ENCODE measurements at places on chromosomes 4 and X. TPM values are rescaled to one million over a fixed set of nuclear protein-coding genes. Genes with fewer than 3 reads are reported as not detected.

DNA sequence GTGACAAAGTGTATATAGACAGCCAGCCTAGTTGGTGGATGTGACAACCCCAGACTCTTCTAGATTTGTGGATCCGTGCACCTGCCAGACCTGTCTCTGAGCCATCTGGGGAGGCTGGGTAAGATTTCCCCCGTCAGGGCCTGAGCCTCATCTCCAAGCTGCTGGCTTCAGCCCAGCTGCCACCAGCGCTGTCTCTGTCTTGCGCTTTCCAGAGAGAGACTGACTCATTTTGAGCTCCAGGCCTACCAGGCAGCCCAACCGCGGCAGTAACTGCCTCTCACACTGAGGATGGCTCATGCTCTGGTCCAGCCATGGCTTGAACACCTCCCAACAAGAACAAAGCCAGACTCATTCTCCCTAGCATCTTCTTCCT, 26.4 kb downstream of the NOP14 start:
- H3K4me1 ChIP-seq: peaks cover 26% of the 10 kb centered on the region
- H3K4me3 ChIP-seq: no peak overlapping the region
- H3K27ac ChIP-seq: no peak overlapping the region
- peaks cover 20% of the 10 kb centered on the region for H3K36me3 ChIP-seq
- DNase-seq: no peak

DNA sequence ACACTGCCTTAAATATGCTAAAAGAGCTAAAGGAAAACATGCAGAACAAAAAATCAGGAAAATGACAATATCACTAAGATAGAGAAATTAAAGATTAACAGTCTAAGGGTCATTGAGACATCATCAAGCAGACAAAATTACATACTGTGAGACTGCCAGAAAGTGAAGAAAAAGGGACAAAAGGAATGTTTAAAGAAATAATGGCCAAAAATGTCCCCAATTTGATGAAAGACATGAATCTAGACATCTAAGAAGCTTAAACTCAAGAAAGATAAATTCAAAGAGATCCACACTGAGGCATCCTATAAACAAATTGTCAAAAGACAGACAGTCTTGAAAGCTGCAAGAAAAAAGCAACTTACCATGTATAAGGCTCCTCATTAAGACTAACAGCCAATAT, 63.7 kb downstream of the OPHN1 start:
- H3K27me3 ChIP-seq: no peaks in the 10 kb centered on the region
- no peaks in the 10 kb centered on the region for H3K36me3 ChIP-seq
- H3K4me3 ChIP-seq: no peak overlapping the region
- H3K4me1 ChIP-seq: peaks cover 10% of the 10 kb centered on the region
- no peak overlapping the region for H3K27ac ChIP-seq

DNA sequence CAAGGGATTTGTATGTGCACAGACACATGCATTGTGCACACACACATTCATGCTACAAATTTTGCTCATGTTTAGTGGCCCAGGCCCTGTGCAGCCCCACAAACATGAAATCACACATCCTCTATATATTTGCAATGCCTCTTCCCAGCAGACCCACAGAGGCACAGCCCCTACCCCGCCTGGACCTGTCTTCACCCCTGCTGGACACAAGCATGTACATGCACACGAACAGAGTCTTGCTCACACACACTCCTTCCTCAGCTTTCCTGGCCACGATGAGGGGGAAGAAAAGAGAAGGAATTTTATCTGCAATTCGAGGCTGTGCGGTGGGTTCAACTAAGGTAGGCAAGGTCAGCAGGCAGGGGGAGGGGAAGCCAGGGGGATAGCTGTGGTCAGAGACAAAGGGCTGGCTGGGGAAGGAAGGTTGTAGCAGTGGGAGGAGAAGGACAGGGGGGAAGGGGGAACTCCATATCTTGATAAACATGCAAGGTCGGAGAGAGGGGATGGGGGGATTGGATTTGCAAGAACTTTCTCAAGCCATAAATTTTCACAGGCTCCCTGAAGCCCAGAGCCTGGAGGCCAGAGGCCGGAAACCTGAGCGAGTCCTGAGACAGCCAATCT, 156.4 kb downstream of the EFNB1 start:
- DNase-seq: no peak
- H3K27ac ChIP-seq: no peak overlapping the region

GRCh38 chr4:70946939-70947338, 44.8 kb downstream of the MOB1B start:
- H3K4me1 ChIP-seq: peaks cover 32% of the 10 kb centered on the region
- no peak overlapping the region for H3K27ac ChIP-seq
- H3K27me3 ChIP-seq: no peaks in the 10 kb centered on the region
- no peak overlapping the region for H3K4me3 ChIP-seq
- no peaks in the 10 kb centered on the region for H3K36me3 ChIP-seq

DNA sequence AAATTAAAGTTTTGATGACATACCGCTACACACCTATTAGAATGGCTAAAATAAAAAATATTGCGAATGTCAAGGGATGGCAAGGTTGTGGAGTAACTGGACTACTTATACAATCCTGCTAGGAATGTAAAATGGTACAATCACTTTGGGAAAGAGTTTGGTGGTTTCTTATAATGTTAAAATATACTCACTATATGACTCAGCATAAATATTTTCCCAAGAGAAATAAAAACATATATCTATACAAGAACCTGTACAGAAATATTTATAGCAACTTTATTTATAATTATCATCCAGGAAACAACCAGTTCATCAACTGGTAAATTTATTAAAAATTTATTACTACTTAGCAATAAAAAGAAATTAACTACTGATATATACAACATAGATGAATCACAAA, 89.7 kb downstream of the SLC10A7 start:
- no peaks in the 10 kb centered on the region for H3K27me3 ChIP-seq
- H3K27ac ChIP-seq: no peak overlapping the region
- H3K4me3 ChIP-seq: no peak overlapping the region
- H3K4me1 ChIP-seq: peaks cover 5% of the 10 kb centered on the region

DNA sequence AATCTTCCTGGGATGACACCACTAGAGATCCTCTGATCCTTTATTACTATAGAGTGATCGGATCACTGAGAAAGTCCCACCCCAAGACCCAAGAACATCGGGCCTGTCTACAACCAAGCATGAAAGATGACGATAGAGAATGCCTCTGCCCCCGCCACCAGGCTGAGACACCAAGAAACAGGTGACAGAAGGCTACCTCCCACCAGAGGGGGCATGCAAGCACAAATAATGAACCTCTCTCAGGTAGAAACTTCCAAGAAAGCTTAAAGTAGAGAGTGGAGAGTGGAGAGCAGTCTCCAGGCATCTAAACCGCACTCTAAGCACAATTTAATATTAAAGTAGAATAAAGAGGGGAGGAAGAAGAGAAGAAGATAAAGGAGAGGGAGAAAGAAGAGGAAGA, 402.6 kb downstream of the INPP4B start:
- H3K27me3 ChIP-seq: no peaks in the 10 kb centered on the region
- peaks cover 4% of the 10 kb centered on the region for H3K4me1 ChIP-seq
- DNase-seq: no peak
- no peak overlapping the region for H3K4me3 ChIP-seq
- no peak overlapping the region for H3K27ac ChIP-seq
- H3K36me3 ChIP-seq: peaks cover 2% of the 10 kb centered on the region

- H3K36me3 ChIP-seq: peaks cover 38% of the 10 kb centered on the region
- H3K4me3 ChIP-seq: no peak overlapping the region
- DNase-seq: no peak
- H3K4me1 ChIP-seq: peaks cover 20% of the 10 kb centered on the region
- no peak overlapping the region for H3K27ac ChIP-seq
These were observed 14.3 kb downstream of the SMARCAD1 start for GRCh38 chr4:94221916-94222315.

DNA sequence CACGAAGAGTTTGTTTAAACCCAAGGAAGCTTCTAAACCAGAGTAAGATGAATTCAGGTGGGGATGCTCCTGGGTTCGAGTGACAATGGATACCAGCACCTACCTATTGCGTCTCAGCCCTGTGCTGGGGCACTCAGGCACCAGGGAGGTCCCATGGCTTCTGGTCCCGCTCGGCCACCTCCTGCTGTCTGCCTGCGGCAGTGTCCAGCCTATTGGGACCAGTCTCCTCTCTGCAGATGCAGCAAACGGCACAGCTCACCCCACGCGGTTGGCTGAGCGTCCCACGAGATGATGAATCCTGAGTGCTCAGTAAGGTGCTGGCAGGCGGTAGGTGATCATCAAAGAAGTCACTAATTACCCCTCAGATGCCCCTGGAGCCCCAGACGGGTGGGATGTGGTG, 75.2 kb downstream of the ACOX3 start:
- DNase-seq: no peak
- H3K4me3 ChIP-seq: no peak overlapping the region
- no peak overlapping the region for H3K27ac ChIP-seq
- peaks cover 2% of the 10 kb centered on the region for H3K36me3 ChIP-seq
- H3K4me1 ChIP-seq: peaks cover 2% of the 10 kb centered on the region

GRCh38 chrX:134936542-134936941, 54.2 kb upstream of the SMIM10 start:
- no peak overlapping the region for H3K4me3 ChIP-seq
- H3K27me3 ChIP-seq: no peaks in the 10 kb centered on the region
- H3K36me3 ChIP-seq: no peaks in the 10 kb centered on the region
- no peak overlapping the region for H3K27ac ChIP-seq
- peaks cover 3% of the 10 kb centered on the region for H3K4me1 ChIP-seq

GRCh38 chr4:21512353-21512752, 436.2 kb downstream of the KCNIP4 start:
- no peak overlapping the region for H3K27ac ChIP-seq
- DNase-seq: no peak
- H3K4me3 ChIP-seq: no peak overlapping the region
- peaks cover 8% of the 10 kb centered on the region for H3K27me3 ChIP-seq
- H3K36me3 ChIP-seq: no peaks in the 10 kb centered on the region
- H3K4me1 ChIP-seq: no peaks in the 10 kb centered on the region

DNA sequence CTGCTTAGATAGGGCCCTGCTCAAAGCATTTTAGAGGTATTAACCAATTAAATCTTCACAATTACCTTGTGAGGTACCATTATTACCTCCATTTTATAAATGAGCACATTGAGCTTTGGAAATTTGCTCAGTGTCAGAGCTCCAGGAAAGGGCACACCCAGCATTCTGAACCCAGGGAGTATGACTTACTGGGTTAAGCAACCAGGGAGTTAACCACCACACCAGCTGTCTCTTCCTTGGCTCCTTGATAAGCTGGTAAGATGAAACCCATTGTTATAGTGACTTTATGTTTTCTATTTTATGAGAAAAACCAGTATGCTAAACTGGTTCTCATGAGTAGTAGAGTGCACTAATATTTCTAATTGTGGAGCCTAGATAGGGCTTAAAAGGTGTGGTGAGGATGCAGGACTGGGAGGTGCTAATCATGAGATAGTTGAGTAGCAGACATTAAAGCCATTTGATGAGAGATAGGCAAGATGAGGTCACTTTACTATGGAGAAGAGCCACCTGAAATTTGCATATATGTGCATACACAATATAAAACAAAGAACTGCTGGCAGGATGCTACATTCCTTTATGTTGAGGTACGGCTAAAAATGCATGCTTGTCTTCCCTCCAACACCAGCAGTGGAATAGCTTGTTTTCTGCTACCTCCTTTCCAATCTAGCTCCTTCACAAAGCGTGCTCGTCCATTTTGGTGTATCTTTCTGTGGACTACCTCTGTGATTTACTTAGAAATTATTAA, 556.1 kb downstream of the SPRY1 start:
- H3K27me3 ChIP-seq: no peaks in the 10 kb centered on the region
- peaks cover 10% of the 10 kb centered on the region for H3K4me1 ChIP-seq
- DNase-seq: no peak

- H3K27me3 ChIP-seq: no peaks in the 10 kb centered on the region
- no peak overlapping the region for H3K4me3 ChIP-seq
- H3K27ac ChIP-seq: no peak overlapping the region
- no peaks in the 10 kb centered on the region for H3K4me1 ChIP-seq
- DNase-seq: no peak
These were observed 428.6 kb downstream of the ADGRL3 start for GRCh38 chr4:61628727-61629126.

GRCh38 chrX:24341795-24342194, 18.6 kb upstream of the SUPT20HL1 start:
- peak overlapping the region; percentile 60 for H3K27ac ChIP-seq
- H3K36me3 ChIP-seq: no peaks in the 10 kb centered on the region
- no peak overlapping the region for H3K4me3 ChIP-seq
- H3K4me1 ChIP-seq: peaks cover 12% of the 10 kb centered on the region
- no peak for DNase-seq

- H3K36me3 ChIP-seq: no peaks in the 10 kb centered on the region
- no peaks in the 10 kb centered on the region for H3K27me3 ChIP-seq
- no peak for DNase-seq
- H3K4me3 ChIP-seq: peak overlapping the region; percentile 74
- peak overlapping the region; percentile 72 for H3K27ac ChIP-seq
- H3K4me1 ChIP-seq: peaks cover 38% of the 10 kb centered on the region
These were observed 1.9 kb downstream of the RAB9A start for GRCh38 chrX:13690836-13691235.

DNA sequence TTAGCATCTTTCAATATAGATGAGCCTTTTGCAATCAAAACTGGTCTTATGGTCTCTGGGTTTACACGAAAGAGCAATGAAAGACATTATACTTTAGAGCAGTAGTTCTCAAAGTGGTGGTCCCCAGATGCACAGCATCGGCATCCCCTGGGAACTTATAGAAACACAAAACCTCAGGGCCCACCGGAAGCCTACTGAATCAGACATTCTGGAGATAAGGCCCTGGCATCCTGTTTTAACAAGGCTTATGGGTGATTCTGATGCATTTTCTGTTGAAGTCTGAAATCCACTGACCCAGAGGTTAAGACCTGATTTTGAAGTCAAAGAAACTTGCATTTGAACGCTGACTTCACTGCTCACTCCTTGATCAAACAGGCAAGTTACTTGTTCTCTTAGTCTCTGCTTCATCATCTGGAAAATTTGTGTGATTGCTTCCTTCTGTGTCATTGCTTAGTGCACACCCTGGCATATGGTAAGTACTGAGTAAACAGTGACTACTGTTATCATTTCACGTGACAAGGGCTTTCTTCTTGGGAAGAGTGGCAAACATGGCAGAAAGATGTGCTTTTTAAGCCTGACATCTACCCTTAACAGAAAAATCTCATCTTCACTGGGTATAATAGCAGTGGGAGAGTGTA, 14.5 kb downstream of the CHRNA9 start:
- no peak overlapping the region for H3K27ac ChIP-seq
- no peak overlapping the region for H3K4me3 ChIP-seq
- no peak for DNase-seq
- H3K27me3 ChIP-seq: peaks cover 10% of the 10 kb centered on the region

- H3K27me3 ChIP-seq: no peaks in the 10 kb centered on the region
- DNase-seq: no peak
- no peak overlapping the region for H3K27ac ChIP-seq
- H3K4me3 ChIP-seq: no peak overlapping the region
These were observed 195.5 kb upstream of the VEGFC start for GRCh38 chr4:176988226-176988625.

RAB39B gene
- total RNA-seq: 2.6 TPM

OTC gene
- not detected for total RNA-seq

JAKMIP1 gene
- total RNA-seq: not detected

XAGE1A gene
- total RNA-seq: not detected

PRRG1 gene
- 9.8 TPM for total RNA-seq

RAB41 gene
- total RNA-seq: not detected

NKRF gene
- 10.6 TPM for total RNA-seq

DKK2 gene
- total RNA-seq: 206 TPM

MGARP gene
- total RNA-seq: 5.2 TPM

CYBB gene
- total RNA-seq: not detected

CCDC149 gene
- 17.2 TPM for total RNA-seq

GALNT7 gene
- total RNA-seq: 35.0 TPM

IGSF1 gene
- 3.1 TPM for total RNA-seq

ZNF157 gene
- 0.16 TPM for total RNA-seq
